ENCODE measurements at places on chromosomes 12 and 14.

GRCh38 chr12:27593266-27593665 lies 69.3 kb downstream of the PPFIBP1 start:
- DNase-seq = no peak

GRCh38 chr12:76152181-76152807 lies 67.8 kb upstream of the NAP1L1 start:
- no peak for DNase-seq

GRCh38 chr14:98069712-98070171 lies 1202.3 kb downstream of the BCL11B start:
- no peak for DNase-seq

- no peak for DNase-seq
Observed at GRCh38 chr12:64666054-64666914, 56.0 kb downstream of the RASSF3 start.

DNA sequence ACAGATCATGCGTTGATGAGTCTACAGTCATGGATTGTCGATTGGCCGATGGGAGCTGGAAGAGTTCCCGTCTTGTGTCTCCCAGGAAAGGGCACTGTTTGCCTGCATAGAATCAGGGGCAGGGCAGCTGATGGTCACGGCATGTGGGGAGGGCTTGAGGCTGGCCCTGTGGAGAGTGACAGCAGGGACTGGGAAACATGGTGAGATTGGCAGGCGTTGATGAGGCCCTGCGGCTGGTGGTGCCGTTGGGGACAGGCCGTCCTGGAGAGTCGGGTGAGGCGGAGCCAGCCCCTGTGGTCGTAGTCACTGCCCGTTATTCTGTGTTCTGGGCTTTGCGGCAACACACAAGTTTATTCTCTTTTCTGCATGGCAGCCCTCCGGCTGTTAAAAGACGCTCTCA lies 52.9 kb downstream of the TECPR2 start:
- no peak for DNase-seq

- no peak for DNase-seq
Observed at GRCh38 chr14:92519246-92520101, 5.9 kb downstream of the RIN3 start.

Data from stimulated activated CD4-positive, alpha-beta T cell treated with anti-CD3 and anti-CD28 coated beads, Interleukin-12 subunit alpha, Interleukin-12 subunit beta, amount 100 ng/mL, for 4 hours (primary cell).